ENCODE measurements at places on chromosomes 16 and 17.

GRCh38 chr16:53816211-53816836 lies 112.4 kb downstream of the FTO start:
- H3K27ac ChIP-seq, result no peak overlapping the region
- H3K4me1 ChIP-seq, result no peaks in the 10 kb centered on the region
- no peak for DNase-seq

DNA sequence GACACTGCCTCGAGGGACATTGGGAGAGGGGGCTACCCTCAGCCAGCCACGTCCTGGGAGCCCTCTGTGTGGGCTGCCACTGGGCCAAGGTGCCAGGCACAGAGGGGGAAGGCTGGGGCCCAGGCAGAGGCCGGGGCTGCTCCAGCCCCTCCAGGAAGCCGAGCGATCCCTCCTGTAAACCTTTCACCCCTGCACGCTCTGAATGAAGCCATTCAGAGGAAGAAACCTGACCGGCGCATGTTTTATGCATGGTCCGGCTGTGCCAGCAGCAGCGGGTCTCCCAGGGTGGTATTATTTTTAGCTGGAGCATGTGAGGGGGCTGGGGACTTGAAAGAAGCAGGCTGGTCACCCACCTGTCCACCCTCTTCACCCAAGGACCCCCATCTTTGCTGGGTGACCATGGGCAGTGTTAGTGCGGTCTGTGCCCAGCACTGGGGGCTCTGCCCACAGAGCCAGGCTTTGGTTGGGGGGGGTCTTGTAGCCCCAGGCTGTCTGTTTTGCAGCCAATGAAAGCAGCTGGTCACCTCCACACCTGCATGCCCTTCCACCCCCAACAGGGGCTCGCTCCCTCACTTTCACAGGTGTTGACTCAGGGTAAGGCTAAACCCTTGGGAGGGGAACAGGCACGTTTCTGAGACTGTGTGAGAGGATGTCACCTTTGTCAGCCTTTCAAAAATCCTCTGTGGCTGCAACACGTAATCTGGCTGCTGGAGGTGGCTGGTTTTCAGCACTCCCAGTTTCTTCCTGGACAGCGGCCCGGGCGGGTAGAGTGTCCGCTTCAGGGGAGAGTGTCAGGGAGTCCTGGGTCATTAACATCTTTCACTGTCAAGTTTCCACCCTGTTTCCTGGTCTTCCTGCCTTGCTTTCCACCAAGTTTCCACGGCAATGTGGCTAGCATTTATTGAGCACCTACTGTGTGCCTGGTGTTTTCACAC lies 77.1 kb upstream of the BRD7 start:
- H3K27me3 ChIP-seq, result no peaks in the 10 kb centered on the region
- no peak for DNase-seq
- no peak overlapping the region for H3K27ac ChIP-seq

DNA sequence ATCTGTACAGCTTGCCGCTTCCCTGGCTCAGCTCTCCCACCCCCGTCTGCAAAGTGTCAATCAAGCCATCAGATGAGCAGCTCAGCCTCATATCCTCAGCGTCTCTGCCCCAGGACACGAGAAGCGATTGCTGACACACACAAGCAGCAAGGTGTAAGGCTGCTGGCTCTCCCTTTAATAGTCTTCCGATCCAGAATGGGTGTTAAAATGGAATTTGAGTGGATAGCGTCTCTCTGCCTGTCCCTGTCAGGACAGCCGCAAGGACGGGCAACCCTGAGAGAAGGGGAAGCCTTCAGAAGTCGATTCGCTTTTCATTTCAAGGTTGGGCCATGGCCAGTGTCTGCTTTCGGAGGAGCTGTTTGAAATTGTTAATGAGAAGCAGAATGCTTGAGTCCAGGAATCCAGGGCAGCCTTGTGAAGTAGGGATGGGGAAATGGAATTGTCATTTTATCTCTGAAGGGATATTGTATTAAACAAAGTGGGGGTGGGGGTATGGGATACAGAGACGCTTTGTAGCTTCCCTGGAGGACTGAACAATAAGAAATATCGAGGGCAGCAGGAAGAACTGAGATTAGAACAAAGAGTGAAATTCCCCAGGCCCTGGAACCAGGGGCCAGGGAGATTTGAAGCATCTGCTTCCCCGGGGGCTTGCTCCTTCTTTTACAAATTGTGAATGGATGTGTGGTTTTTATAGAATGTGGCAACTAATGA lies 4.7 kb upstream of the PIPOX start:
- DNase-seq, result no peak
- no peaks in the 10 kb centered on the region for H3K4me1 ChIP-seq
- no peak overlapping the region for H3K27ac ChIP-seq
- no peak overlapping the region for H3K4me3 ChIP-seq
- H3K36me3 ChIP-seq, result no peaks in the 10 kb centered on the region

- no peaks in the 10 kb centered on the region for H3K36me3 ChIP-seq
- no peaks in the 10 kb centered on the region for H3K27me3 ChIP-seq
- peak overlapping the region; percentile 40 for H3K4me3 ChIP-seq
- DNase-seq, result peak; percentile 45
- H3K27ac ChIP-seq, result peak overlapping the region; percentile 86
Observed at GRCh38 chr17:48555258-48556228, 10.6 kb upstream of the HOXB2 start.

- no peaks in the 10 kb centered on the region for H3K36me3 ChIP-seq
- no peak overlapping the region for H3K27ac ChIP-seq
- H3K4me3 ChIP-seq, result no peak overlapping the region
- H3K27me3 ChIP-seq, result no peaks in the 10 kb centered on the region
- H3K4me1 ChIP-seq, result no peaks in the 10 kb centered on the region
Observed at GRCh38 chr17:45958994-45959665, 39.9 kb upstream of the STH start.

GRCh38 chr17:65066901-65067300 lies 10.4 kb upstream of the GNA13 start:
- no peaks in the 10 kb centered on the region for H3K27me3 ChIP-seq
- H3K27ac ChIP-seq, result no peak overlapping the region
- no peaks in the 10 kb centered on the region for H3K4me1 ChIP-seq
- no peak for DNase-seq
- H3K4me3 ChIP-seq, result no peak overlapping the region

- H3K4me3 ChIP-seq, result no peak overlapping the region
- no peaks in the 10 kb centered on the region for H3K4me1 ChIP-seq
- no peak overlapping the region for H3K27ac ChIP-seq
- H3K36me3 ChIP-seq, result no peaks in the 10 kb centered on the region
- H3K27me3 ChIP-seq, result no peaks in the 10 kb centered on the region
- DNase-seq, result no peak
Observed at GRCh38 chr17:1294157-1294717, 14.8 kb downstream of the TRARG1 start.
